ENCODE measurements at places on chromosomes 5 and 9.
A peak's percentile ranks its signal among the peaks of the same experiment; 100 is the strongest.

- DNase-seq = peak; percentile 72
Measured at GRCh38 chr9:133184971-133185370, 21.3 kb upstream of the GBGT1 start.

- DNase-seq = peak; percentile 82
Measured at GRCh38 chr9:35258660-35259474, 97.1 kb downstream of the UNC13B start.

DNA sequence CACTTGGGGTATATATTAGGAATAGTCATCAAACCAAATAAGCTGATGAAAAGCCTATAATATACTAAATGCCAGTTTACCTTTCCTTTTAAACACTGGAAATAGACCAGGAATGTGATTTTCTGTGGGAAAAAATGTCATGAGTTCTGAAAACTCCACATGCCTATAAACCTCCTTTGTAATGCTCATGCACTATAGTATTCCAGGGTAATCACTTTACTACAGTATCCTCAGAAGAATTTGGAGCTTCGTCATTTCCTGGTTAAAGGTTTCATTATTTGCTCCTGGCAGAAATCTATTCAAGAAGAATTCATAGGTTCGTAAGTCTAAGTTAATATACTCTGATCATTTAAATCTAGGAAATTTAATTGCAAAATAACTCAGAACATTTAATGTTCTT is 1076.7 kb upstream of the DMAC1 start:
- DNase-seq = no peak

DNA sequence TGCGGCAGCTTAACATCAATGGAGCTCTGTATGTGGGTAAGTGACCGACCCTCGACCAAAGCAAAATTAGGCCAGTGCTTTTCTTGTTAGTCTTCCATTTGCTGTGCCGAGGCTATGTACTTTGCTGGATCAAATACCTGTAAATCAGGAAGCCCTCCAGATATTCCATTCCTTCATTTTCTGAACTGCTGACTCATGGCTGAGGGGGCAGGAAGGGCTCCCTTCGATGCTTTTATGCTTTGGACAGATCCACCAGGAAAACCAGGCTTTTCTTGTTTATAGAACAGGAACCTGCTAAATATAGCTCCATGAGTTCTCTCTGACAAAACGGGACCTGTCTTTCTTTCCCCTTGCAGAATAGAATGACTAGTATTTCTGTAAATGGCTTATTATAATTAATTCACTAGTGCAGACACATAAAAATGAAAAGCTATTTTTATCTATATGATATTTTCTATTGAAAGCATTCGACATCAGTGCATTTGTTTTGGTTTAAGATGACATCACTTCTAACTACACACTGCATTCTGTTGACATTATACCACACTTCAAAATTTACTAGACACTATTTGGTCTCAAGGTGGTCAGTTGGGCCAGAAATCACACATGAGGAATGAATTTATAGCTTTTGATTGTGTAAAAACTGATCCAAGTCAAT is 93.3 kb downstream of the LIFR start:
- peak; percentile 75 for DNase-seq

DNA sequence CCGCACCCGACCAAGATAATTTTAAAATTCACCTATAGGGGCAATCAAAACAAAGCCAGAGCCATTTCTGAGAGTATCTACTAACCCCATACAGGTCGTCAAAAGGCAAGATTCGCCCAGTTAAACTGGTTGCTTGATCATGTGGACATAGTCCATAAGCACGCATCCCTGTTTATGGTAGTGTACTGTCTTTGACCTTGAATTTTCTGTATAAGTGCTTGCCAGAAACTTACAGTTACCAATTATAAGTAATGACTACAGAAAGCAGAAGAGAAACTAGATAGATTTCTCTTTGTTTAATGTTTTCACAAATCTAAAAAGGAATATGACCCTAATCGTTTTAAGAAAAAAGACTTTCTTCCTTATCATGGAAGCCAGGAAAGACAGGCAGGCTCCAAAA is 25.6 kb downstream of the SLC31A1 start:
- no peak for DNase-seq

- peak; percentile 34 for DNase-seq
Measured at GRCh38 chr9:92600462-92601261, 64.9 kb upstream of the ECM2 start.

DNA sequence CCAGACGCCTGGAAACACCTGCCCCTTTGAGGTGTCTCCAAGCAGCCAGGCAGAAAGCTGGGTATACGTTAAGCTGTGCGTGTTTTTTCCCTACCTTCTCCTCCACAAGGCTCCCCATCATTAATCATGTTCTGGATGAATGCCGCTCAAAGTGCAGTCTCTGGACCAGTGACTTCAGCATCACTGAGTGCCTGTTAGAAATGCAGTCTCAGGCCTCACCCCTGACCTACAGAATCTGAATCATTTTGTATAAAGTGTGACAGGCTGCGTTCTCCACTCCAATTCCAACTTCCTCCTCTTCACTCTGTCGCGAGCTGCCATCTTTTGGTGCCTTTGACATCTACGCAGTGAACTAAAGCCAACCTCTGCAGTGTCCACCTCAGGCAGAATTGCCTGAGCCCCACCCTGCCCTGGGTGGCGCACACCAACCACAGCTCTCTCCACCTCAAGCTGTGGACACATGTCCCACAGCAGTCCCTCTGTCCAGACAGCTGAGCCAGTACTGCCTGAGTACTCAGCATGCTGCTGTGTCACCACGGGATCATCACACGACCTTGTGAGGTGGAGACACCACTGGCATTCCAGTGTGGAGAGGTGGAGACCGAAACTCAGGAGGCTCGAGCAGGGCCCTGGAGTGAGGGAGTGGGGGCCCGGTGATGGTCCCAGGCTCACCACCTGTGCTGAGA is 14.2 kb downstream of the PTPN3 start:
- DNase-seq = no peak

DNA sequence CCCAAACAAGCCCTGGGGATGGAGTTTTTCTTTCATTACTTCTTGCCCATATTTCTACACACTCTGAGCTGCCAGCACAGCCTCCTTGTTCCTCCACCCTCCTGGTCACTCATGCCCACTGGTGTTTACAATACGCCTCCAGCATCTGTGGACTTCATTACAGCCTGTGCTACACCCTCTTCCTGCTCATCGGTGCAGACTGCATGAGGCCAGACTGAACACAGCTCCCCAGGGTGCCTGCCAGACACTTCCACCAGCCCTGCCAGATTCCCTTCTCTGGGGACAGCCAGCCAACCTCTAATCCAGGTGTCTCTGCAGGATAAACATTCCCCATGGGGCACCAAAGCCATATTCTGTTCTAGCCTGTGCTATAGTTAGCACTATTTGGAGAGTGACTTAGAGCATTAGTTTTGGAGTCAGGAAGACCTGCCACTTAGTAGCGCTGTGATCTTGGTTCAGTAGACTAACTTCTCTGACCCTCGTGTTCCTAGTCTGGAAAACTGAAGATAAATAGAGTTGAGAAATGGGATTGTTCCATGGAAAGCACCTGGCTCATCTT is 163.8 kb upstream of the KLF4 start:
- no peak for DNase-seq

DNA sequence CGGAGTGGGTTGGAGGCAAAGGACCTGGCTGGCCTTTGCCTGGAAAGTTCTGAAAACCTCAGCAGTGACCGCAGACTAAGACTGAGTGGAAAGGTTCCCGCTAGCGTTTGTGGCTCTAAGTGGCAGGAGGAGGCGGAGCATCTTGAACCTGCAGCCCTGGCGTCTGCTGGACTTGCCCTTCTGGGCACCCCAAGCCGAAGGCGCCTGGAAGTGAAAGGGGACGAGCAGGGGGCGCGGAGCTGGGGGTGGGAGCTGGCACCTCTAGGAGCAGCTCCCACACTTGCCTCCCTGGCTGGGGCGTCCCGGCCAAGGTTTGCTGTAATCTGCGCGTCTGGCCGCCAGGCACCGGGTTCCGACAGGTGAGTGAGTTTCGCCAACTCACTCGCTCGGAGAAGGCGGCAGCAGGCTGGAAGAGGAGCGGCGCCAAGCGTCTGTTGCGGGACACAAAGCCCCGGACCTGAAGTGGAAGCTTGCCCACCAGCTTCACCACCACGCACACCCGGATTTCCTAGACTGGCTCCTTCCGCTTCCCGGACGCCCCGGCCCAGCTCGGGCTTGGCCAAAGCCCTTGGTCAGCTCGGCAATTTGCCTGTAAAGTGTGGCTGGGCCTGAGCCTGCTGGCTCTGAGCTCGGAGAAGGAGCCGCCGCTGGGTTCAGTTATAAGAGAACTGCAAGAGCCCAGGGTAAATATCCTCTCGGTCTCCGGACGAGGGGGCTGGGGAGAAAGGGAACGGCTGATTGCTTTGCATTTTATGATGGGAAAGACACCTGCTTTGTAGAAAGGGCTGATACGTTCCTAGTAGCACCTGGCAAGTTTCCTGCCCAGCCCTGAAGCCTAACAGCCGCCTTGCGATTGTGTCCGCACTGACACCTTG is at the start of gene GNA14:
TSS of gene GNA14 (minus strand) at position 89 of the 875 bp plus-strand sequence. CDS start 529 bp downstream, outside the sequence.
- DNase-seq = peak; percentile 51

DNA sequence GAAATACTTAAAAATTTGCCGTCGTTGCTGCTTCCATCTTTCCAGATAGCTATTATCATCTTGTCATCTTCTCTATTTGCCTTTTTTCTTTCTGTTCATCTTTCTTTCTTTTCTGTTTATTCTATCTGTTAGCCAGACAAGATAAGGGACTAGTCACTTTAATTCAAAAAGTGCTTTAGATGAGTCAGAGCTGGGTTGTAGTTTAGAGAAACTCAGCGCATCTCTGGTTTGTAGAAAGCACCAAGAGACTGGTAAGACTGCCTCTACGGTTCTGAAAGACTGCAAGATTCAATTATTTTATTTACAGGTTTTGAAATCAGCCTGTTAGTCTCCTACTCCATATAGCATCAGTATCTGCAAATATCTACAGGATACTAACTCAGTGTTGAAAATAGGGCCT is 562.8 kb upstream of the RIOK2 start:
- DNase-seq = no peak

DNA sequence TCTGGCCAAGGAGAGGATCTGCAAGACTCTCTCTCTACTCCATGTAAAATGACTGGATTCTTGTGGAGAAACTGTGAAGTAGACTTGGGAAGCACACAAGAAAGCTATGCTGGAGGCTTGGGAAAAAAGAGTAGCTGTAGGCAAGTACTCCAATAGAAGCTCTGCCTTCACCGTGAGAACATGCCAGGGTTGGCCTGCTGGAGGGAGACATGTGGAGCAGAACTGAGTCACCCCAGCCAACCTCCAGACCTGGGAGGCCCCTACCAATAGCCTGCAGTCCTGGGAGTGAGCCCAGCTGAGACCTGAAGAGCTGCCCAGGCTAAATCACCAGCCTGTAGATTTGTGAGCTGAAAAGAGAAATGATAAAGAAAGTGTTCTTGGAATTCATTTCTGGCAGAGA is 66.6 kb downstream of the DEPDC1B start:
- DNase-seq = peak; percentile 46

DNA sequence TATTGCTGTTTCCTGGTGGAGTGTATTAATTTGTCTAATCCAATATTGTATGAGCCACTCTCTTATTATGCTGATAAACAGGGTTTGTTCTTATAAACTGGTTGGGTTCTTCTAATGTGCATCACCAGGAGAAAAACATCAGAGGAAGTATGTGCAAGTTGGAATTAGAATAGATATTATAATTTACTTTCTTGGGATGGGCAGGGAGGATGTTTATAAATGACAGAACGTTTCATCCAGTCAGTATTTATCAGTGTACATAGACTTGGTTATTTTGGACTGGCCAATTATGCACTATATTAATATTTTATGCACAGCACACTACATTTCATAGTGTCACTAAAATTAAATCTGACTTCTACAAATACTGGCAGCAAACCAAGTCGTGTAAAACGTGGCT is 495.8 kb downstream of the PSAT1 start:
- DNase-seq = no peak

- DNase-seq = peak; percentile 33
Measured at GRCh38 chr5:38768412-38769211, 77.2 kb upstream of the OSMR start.

GRCh38 chr5:115214541-115214940 is 44.8 kb upstream of the TRIM36 start:
- DNase-seq = no peak

- DNase-seq = peak; percentile 78
Measured at GRCh38 chr9:95127249-95128176, 190.0 kb downstream of the FANCC start.

Data from endothelial cell of umbilical vein (primary cell).